ENCODE measurements at places on chromosomes 13 and 19. TPM values are rescaled to one million over a fixed set of nuclear protein-coding genes. Genes with fewer than 3 reads are reported as not detected.

- no peak for DNase-seq
Observed at GRCh38 chr13:44415815-44416214, 42.2 kb downstream of the SERP2 start.

DNA sequence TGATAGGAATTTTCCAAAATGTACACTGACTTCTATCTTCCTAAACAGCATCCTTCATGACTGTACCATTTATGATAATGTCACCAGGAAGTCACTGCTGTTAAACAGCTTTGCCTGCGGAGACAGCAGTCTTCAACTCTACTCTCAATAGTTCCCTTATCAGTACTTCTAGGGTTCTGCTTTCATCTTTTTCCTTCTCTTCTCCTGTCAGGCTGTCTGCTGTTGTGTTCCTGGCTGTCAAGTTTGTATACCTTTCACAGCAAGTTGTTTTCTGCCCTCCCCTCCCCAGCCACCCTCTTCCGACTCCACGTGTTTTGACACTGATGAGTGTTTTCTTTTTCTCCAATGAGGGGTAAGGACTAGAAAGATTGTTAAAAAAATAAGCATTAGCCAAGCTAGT, 2.2 kb downstream of the UPF3A start:
- DNase-seq, result no peak

- no peak for DNase-seq
Observed at GRCh38 chr13:103067751-103068555, 1.7 kb upstream of the SLC10A2 start.

- DNase-seq, result no peak
Observed at GRCh38 chr13:42581427-42581826, 7.5 kb downstream of the TNFSF11 start.

- no peak for DNase-seq
Observed at GRCh38 chr13:75135325-75135825, 346.6 kb downstream of the TBC1D4 start.

DNA sequence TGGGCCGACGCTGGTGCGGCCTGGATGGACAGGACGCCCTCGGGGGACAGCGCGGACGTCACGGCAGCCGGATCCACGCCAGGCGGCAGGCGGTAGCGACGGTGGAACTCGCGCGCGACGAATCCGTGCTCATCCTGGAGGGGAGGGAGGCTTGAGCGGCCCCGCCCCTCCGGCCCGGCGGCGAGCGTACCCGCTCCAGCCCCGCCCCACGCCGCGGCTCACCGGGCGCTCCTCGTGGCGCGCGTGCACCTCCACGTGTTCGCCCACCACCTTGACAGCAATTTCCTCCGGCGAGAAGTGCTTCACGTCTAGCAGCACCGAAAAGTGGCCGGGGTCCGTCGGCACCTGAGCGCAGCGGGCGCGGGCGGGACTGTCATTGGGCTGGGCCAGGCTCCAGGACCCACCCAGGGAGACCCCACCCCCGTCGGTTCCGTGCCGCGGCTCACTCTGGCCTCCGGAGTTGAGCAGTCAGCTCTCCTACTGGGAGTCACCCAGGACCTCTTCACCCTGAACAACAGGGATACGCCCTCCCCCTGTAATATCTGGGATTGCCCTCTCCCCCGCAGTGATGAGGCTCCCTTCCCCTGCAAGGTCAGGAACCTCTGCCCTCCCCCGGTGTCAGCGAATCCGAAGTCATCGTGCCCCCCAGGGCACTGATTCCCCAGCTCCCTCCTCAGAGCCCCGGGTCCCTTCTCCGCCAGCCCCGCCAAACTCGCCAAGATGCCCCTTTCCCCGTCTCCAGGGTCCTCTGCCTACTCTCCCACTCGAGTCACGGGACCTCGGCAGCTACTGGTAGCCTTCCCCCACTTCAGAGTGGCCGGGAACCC, 1.1 kb downstream of the HSPB6 start:
- peak; percentile 95 for DNase-seq

Gene GPC5
- polyA plus RNA-seq, result 0.75 TPM

DNA sequence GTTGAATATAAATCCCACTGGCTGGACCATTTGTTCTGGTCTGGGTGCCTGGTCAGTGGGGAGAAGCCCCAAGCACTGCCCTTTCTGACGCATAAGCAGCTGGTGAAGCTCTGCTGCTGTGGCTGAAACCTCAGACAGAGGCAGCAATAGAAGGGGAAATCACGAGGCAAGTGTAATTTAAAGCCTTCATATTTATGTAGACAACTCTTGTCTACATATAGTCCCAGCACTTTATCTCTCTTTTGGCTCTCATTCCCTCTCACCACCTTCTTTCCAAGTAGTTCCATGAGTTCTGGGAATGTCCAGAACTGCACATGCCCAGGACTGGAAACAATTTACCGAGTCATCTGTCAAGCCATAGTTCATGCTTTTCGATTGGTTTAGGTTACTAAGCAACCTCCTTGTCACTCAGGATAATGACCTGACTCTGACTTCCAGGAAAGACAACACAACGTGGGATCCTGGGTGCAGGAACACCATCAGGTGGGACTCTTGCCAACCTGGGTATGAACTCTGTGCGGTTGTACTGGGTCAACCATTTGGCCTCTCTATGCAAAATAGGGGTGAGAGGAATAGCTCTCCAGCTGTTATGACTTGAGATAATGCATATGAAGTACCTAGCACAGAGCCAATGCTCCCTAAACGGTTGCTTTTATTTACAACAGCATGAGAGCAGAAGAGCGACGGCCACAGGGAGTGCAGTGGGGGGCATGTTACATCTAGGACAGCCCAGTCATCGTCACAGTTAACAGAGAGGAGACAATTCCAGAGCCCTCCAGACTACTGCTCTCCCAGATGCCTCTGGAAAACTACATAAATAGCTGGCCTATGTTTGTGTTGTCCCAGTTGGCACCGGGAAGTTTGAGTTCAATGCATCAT, 321.9 kb downstream of the FOXO1 start:
- DNase-seq, result no peak

GRCh38 chr13:26951581-26952177, 191.1 kb upstream of the GPR12 start:
- DNase-seq, result no peak

Gene EPS8L1
- 0.87 TPM for polyA plus RNA-seq

Measured in ovary (tissue), 10 donors.